ENCODE measurements at places on chromosomes 7 and 10.

DNA sequence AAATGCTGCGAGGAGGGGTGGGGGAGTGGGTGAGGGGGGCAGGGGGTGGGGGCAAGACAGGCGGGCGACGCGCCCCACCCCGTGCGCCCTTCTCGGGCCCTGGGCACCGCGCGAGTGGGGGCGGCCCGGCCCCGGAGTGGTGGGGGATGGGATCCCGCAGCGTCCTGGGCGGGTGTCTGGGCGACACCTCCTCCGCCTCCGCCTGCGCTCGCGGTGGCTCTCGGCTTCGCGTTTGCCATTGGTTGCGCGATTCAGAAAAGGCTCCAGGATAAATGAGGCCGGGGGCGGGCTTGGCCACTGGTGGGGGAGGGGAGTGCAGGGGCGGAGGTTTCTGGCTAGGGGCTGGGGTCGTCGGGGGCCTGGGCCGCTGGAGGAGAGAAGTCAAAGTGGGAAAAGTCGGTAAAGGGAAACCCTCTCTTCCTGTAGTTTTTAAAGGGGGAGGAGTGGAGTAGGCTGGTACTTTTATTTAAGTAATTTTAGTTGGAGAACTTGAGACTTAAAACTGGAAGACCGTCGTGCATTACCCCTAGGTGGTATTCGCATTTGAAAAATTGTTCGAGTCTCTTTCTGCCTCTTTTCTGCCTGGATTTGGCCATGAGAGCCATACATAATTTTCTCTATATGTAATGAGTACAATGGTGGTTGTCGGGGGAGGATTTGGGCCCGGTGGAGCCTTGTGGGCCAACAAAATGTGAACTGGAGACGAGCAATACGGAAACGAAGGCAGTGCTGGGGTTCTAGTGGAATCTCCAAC lies 992 bp upstream of the IGF2BP3 start:
- no peak for DNase-seq

- no peak for DNase-seq
These were observed 260.9 kb downstream of the ADARB2 start for GRCh38 chr10:1476455-1476803.

DNA sequence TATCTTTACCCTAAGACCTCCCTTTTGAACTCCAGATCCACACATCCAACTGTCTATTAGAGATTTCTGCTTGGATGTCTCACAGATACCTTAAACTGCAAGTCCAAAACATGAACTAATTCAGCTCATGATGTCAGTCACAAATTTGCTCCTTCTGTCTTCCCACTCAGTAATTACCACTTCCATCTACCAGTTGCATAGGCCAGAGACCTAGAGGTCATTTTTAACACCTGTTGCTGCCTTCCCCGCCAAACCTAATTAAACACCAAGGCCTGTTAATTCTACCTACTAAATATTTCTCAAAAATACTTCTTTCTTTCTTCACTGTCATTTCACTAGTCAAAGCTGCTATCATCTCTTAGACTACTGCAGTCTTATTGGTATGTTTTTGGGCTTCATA lies 8.2 kb downstream of the SLK start:
- DNase-seq = no peak

DNA sequence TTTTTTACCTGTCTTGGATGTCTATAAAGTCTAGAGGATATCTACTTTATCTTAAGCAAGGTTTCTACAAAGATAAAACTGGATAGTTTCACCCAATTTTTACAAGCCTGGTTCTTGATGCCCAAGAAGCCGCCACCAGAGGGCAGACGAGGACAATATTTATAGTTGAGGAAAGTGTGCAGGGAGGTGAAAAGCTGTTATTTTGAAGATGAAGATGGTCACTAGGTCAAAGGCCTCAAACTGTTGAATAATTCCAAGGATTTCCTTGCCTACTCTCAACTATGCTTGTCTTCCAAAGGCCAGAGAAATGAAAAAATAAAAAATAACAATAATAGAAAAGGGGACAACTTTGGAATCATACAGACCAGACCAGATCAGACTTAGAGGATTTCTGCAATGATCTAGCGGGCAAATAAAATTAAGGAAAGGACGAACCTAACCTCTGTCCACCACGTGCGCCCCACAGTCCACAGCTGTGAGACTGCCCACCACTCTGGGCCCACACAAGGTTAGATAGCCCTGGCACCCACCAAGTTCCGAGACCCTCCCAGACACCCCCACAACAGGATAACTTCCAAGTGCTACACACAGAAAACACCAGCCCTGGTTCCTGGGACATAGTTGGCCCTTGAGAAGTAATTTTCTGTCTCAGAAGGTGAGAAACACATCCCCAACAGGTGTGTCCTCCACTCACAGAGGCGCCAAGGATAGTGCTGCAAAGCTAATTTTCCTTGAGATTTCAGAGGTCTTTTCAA lies 2.8 kb downstream of the PKD1L1 start:
- DNase-seq = no peak

DNA sequence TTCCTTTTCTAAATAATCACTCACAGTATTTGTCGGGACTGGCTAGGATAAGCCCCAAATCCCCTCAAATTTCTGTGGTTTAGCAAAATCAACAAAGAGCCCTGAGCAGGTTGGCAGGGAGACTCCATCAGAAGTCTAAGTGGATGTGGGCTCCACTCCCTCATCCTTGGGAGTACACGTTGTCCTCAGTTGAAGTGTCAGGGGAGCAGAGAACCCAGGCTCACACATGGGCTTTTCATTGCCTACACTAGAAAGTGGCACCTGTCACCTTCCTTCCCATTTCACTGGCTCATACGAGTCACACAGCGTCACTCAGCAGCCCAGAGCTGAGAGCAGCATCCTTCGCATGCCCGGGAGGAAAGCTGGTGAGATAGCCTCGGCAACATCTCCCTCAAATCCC lies 421.3 kb upstream of the FZD8 start:
- no peak for DNase-seq

GRCh38 chr7:105450177-105450861 lies 61.6 kb upstream of the SRPK2 start:
- no peak for DNase-seq

GRCh38 chr7:98864731-98865453 lies 4.9 kb downstream of the TMEM130 start:
- DNase-seq = no peak

GRCh38 chr7:37901236-37901827 lies 15.3 kb downstream of the SFRP4 start:
- no peak for DNase-seq

DNA sequence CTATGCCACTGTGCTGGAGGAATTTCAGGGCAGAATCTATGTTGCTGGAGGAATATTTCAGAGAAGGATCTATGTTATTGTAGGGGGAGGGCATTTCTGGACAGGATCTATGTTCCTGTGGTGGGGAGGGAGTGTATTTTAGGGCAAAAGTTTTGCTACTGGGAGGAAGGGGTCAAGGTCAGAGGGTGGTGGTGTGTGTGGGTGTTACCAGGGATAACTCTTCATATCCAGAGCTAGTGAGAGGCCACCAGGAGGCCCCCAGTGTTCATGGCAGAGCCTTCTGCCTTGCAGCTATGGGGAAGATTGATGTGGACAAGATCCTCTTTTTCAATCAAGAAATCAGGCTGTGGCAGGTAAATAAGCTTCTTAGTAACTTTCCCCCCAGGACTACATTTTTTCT lies 2.0 kb upstream of the STRA8 start:
- DNase-seq = no peak

Measured in GM12878 (cell line).